Stimulated activated CD4-positive, alpha-beta T cell treated with anti-CD3 and anti-CD28 coated beads, Interleukin-4, amount 100 ng/mL, for 24 hours (primary cell): ENCODE measurements at places on chromosomes 16 and 17.

DNA sequence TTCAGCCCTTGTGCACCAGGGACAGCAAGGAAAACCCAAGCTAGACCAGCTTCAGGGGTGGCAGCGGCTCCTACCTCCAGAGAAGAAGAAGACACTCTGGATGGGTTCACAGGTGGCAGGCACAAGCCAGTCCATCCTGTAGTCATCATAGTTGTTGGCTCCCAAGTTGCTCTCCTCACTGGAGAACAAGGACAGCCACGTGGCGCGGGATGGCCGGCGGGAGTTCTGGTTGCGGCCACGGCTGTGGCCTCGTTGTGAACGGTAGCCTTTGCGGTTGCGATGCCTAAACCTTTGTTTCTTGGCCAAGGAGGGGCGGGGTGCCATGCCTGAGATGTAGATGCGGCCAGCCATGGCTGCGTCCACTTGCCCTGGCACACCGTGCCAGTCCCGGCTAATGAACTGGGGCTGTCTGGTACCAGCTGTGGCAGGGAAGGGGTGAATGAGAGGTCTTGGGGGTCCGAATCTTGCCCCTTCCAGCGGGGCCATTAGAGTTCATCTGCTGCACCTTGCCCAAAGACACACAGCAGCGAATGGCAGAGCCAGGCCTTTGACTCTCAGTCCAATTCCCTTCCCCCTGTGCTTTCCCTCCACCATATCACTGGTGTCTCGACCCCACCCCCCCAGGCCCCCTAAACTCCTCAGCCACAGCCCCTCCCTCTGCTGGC, 2.3 kb downstream of the VTN start:
- DNase-seq = no peak

GRCh38 chr16:57401943-57402640, 2.5 kb upstream of the CCL17 start:
- DNase-seq = no peak

GRCh38 chr17:33651686-33652085, 358.6 kb upstream of the ASIC2 start:
- DNase-seq = no peak

GRCh38 chr17:39666601-39667261, 1.5 kb upstream of the PNMT start:
- DNase-seq = no peak

GRCh38 chr16:52713740-52714139, 166.8 kb upstream of the TOX3 start:
- DNase-seq = no peak

DNA sequence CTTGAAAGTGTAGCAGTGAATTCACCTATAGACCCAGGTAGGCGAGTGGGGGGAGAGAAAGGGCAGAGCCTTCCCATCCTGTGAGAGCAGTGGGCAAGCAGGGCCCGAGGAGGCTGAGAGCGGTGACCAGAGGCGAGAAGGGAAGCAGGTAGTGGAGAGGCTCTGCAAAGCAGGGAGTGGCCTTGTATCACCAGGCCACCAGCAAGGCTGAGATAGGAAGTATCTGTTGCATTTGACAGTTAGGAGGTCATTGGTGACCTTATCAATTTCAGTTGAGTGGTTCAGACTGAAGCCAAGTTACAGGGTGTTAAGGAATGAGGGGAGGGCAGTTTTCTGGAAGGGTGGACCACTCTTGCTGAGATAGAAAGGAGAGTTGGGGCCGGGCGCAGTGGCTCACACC, 10.7 kb upstream of the HSD3B7 start:
- DNase-seq = no peak

- no peak for DNase-seq
These were observed 21.8 kb downstream of the DOC2B start for GRCh38 chr17:159609-160008.

GRCh38 chr16:84419730-84420129, 51.4 kb downstream of the ATP2C2 start:
- DNase-seq = no peak

GRCh38 chr16:58661199-58661830, 23.3 kb downstream of the SLC38A7 start:
- DNase-seq = no peak

DNA sequence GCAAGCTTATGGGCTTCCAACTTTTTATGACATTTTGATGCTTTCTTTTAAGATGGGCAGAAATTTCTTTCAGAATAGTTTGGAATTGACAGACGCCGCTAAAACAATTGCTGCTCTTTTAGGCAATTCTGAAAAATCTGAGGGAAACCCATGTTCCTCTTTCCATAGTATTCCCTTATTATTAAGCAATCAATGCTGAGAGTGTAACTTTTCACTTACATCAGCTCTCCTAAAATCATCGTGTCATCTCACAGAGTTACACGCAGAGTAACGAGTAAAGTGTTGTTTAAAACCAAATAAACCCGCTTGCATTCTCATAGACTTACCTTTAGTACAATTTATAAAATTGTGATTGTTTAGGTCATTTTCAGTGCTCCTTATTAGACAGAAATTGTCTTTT, 150.6 kb downstream of the MAF start:
- no peak for DNase-seq

- no peak for DNase-seq
These were observed 3.9 kb downstream of the CD79B start for GRCh38 chr17:63928172-63928666.

- DNase-seq = no peak
These were observed 1.6 kb downstream of the XYLT1 start for GRCh38 chr16:17469011-17469740.

GRCh38 chr17:30556374-30557332, 79.4 kb downstream of the GOSR1 start:
- no peak for DNase-seq

DNA sequence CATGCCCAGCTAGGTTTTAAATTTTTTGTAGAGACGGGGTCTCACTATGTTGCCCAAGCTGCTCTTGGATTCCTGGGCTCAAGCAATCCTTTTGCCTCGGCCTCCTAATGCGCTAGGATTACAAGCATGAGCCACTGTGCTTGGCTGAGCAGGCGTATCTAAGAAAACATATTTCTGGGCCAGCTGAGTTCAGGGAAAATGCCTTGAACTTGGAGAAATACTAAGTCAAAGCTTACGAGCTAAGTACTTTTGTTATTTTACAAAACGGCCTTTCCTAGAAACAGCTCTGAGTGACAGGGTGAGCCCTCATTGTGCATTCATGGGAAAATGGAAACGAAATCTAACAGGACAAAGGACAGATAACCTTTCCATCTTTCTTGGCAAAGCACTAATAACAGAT, 24.7 kb downstream of the DNAI2 start:
- DNase-seq = no peak

- no peak for DNase-seq
These were observed 322.7 kb downstream of the NPIPA8 start for GRCh38 chr16:18013863-18014262.

- no peak for DNase-seq
These were observed 67.4 kb downstream of the SIAH1 start for GRCh38 chr16:48317614-48318315.

DNA sequence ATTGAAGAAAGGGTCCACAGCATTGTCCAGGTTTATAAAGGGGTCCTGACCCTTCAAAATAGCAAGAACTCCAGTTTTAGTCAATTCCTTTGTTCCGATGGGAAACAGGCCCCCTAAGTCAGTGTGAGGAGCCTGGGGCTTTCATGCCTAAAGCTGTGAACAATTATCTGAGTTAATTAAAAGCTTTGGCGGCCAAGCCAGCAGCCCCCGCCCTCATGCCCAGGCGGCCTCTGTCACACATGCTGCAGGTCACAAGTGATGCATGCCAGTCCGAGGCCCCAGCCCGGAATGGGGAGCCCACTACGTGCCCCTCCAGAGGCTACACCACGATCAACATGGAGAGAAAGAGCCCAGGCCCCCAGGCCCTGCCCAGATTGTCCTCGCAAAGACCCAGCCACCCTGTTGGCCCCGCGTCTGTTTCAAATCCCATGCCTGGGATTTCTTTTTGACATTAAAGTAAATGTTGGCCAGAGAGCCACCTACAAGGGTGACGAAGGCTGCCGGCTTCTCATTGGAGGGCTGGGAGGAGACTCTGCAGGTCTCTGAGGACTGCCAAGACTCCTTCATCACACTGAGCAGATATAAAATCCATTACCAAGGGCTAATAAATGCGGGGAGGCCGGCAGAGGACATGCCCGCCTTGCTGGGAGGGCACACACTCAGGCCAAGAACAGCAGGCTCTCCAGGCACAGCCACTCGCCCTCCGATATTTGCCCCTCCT, 14.5 kb upstream of the PITPNM3 start:
- no peak for DNase-seq

GRCh38 chr16:12573730-12574383, 229.8 kb downstream of the CPPED1 start:
- DNase-seq = peak; percentile 76

- no peak for DNase-seq
These were observed 52.6 kb downstream of the MAP2K6 start for GRCh38 chr17:69466905-69467667.

DNA sequence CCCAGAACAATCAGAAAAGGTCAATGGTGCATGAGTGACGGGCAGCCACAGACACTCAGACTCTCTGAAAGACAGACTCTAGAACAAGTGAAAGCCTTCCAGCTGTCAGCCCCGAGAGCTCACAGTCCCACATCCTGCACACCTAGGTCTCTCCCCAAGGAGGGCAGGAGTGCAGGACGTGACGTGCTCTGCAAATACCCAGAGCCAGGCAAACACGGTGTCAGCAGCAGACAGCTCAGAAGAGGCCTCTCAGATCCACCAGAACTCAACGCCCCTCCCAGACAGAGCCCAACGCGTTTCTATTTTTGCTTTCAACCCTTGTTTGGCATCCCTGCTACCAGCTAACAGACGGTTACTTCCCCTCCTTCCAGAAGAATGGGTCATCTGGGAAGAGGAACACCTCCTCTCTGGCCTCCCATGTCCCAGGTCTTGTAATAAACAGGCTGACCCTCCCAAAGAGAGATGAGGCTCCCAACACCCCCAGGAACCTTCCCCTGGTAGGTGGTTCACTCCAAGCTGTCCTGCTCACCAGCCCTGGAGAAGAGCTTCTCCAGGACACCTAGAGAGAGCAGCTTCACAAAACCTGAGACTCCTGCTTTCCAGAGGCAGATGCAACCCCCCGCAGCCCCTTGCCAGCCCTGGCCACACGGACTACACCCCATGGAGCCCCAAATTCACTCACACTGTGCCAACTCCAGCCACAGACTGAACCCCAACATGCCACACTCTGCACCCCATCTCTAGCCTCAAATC, 7.6 kb downstream of the PITPNM3 start:
- DNase-seq = peak; percentile 5

DNA sequence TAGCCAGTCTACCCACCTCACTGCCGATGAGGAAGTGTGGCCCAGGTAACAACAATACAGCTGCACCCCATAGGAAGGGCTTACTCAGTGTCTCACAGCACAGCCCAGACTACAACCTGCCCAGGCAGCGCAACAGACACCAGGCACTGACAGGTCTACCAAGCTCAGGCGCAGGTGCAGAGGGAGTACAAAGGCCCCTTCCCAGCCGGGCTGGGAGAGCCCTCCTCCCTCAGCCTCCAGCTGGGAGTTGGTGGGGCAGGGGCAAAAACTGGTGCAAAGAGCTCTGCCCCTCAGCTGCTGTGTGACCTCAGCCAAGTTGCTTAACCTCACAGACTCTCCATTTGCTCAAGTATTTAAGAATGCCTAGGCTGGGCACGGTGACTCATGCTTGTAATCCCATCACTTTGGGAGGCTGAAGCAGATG, 112.6 kb upstream of the LHX1 start:
- DNase-seq = no peak

GRCh38 chr16:10625595-10626357, 45.4 kb upstream of the EMP2 start:
- DNase-seq = no peak

DNA sequence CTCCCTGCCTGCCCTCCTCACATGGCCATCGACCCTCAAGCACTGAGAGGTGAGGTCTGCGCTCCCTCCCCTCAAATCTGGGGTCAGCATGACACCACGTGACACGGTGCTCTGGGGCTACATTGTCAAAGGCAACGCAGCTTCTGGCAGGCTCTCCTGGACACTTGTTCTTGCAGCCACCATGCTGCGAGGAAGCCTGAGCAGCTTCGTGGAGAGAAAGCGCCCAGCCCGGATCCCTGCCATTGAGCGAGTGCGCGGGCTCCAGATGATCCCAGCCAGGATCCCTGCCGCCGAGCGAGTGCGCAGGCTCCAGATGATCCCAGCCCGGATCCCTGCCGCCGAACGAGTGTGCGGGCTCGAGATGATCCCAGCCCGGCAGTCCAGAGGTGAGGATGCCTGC, 70.9 kb upstream of the METRNL start:
- DNase-seq = no peak

- DNase-seq = no peak
These were observed 20.5 kb upstream of the EMP2 start for GRCh38 chr16:10600782-10601443.

GRCh38 chr17:65246252-65246651, 109.1 kb downstream of the RGS9 start:
- DNase-seq = no peak

- no peak for DNase-seq
These were observed 7.0 kb downstream of the PSME3IP1 start for GRCh38 chr16:57178793-57179212.

DNA sequence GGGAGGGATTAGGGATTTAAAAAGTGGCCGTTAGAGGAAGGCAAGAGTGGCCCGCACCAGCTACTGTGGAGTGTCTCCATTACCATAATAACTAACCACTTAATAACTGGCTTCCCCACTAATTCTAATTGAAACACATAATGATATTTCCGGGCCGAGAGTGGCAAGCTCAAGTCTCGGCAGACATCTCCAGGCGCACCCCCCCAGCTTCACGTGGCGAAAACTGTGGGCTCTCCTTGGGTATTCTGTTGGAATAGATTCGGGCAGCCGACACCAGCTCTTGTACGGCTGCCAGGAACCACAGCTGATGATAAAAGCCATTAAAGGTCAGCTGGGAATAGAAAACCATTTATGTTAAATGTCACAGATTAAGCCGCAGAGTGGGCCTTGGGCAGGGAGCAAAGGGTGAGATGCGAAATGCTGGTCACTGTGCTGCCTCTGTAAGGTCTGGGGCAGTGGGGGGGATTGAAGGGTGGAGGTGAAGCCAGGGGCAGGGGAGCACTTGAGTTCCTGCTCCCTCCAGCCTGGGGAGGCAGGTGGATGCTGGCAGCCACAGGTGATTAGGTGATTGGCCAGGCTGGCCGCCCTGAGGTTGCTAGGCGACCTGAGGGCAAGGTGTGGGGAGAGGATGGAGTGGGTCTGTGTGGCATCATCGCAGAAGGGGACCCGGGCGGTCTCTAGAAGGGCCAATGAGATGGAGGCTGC, 115.6 kb upstream of the SDK2 start:
- no peak for DNase-seq

GRCh38 chr16:72878301-72879269, 169.3 kb downstream of the ZFHX3 start:
- no peak for DNase-seq

- DNase-seq = no peak
These were observed 90.8 kb downstream of the STX8 start for GRCh38 chr17:9484789-9485188.

GRCh38 chr17:51005768-51006167, 114.9 kb downstream of the SPAG9 start:
- no peak for DNase-seq

GRCh38 chr17:47223007-47223406, 13.9 kb downstream of the MYL4 start:
- DNase-seq = no peak
